Esophagus squamous epithelium (tissue), 5 donors: ENCODE measurements at places on chromosomes 12 and 14. TPM values are rescaled to one million over a fixed set of nuclear protein-coding genes. Genes with fewer than 3 reads are reported as not detected.
A peak's percentile ranks its signal among the peaks of the same experiment; 100 is the strongest.

Gene PLA2G1B
- not detected for total RNA-seq

Gene RIMBP2
- 0.22 TPM for total RNA-seq

Gene PLEKHG7
- total RNA-seq = not detected

Gene GPX2
- 273 TPM for total RNA-seq

Gene COX8C
- total RNA-seq = not detected

Gene NPFF
- total RNA-seq = 0.70 TPM

DNA sequence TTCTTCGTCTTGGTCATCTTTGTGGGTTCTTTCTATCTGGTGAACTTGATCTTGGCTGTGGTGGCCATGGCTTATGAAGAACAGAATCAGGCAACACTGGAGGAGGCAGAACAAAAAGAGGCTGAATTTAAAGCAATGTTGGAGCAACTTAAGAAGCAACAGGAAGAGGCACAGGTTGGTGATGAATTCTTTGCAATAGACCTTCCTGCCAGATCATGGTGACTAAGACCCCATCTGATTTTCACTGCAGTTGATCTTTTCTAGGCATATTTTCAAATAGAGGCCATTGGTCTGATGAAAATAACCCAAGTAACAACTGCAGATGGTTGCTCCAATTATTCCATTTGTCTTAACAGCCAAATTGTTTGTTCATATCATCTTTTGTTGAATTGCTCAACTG lies 114.4 kb downstream of the SCN8A start:
- no peak overlapping the region for H3K27ac ChIP-seq
- DNase-seq = no peak
- H3K4me3 ChIP-seq = no peak overlapping the region
- no peaks in the 10 kb centered on the region for H3K4me1 ChIP-seq
- no peaks in the 10 kb centered on the region for H3K27me3 ChIP-seq

GRCh38 chr12:99611599-99611998 lies 36.0 kb upstream of the GARIN6 start:
- no peaks in the 10 kb centered on the region for H3K4me1 ChIP-seq
- no peaks in the 10 kb centered on the region for H3K27me3 ChIP-seq
- no peak overlapping the region for H3K27ac ChIP-seq
- no peak overlapping the region for H3K4me3 ChIP-seq

DNA sequence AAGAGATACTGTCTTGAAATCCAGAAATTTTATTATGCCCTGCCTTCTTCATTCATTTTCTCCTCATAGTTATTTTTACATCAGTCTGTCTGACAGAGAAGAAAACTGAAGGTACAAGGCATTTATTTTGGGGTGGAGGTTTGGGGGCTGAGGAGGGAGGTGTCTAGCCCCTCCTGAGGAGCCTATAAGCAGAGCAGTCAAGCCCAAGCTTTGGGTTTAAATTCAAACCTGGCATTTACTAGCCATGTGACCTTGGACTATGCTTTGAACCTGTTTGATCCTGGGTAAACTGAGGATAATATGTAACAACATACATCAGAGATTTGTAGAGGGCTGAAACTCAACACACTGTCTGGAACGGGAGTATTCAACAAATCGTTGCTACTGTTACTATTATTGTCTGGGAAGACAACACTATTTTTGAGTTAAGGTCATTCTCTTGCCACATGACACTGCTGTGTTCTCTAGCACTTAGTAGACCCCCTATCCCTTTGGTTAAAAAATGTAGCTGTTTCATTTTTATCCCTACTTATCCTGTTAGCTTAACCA lies 66.1 kb upstream of the STRN3 start:
- H3K4me3 ChIP-seq = no peak overlapping the region
- no peaks in the 10 kb centered on the region for H3K27me3 ChIP-seq
- H3K4me1 ChIP-seq = peaks cover 20% of the 10 kb centered on the region

DNA sequence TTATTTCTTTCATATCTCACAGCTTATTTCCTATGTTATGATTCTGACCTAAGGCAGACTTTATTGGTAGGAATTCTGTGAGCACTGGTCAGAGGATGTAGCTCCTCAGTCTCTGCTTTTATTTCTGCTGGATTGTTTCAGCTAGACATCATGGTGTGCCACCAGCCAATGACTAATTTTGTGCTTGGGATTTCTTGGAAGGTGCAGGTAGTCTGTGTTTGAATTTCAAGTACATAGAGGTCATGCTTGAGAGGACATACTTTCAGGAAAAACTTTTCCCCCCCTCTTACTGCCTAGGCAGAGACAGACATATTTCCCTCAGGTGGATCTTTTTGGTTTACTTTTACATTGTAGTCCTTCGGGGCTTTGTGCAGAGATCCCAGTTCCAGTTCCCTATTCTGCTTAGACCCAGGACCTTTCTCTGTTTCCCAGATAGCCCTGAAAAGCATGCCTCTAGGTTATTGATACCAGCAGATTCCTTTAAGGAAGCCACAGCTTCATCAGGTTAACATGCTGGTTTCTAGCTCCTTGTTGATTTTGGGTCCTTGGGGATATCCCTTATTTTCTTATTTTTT lies 28.6 kb downstream of the BRMS1L start:
- DNase-seq = no peak
- no peaks in the 10 kb centered on the region for H3K27me3 ChIP-seq
- no peaks in the 10 kb centered on the region for H3K4me1 ChIP-seq
- no peak overlapping the region for H3K27ac ChIP-seq

GRCh38 chr12:5988088-5988487 lies 43.0 kb upstream of the ANO2 start:
- no peaks in the 10 kb centered on the region for H3K4me1 ChIP-seq
- DNase-seq = no peak
- no peaks in the 10 kb centered on the region for H3K27me3 ChIP-seq
- H3K4me3 ChIP-seq = no peak overlapping the region
- no peak overlapping the region for H3K27ac ChIP-seq
- peaks cover 51% of the 10 kb centered on the region for H3K36me3 ChIP-seq

GRCh38 chr14:96104469-96105057 lies 65.4 kb downstream of the C14orf132 start:
- H3K27ac ChIP-seq = peak overlapping the region; percentile 55
- H3K4me3 ChIP-seq = no peak overlapping the region
- H3K4me1 ChIP-seq = peaks cover 41% of the 10 kb centered on the region

DNA sequence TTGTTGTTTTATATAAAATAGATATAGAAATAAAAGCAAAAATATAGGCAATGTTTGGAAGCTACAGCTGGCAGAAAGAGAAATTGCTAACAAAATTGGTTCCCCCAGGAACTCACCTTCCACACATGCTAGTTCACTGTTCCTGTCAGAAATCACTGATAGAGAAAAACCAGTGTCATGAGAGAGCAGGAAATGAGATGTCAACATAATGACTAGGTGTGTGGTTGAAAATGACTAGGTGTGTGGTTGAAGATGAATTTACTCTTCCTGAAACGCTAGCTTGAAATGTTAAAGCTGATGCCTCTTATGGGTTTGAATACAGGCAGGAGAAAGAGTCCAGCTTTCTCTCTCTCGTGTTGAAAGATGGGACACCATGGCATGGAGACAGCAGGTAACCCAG lies 216.3 kb downstream of the C12orf42 start:
- H3K36me3 ChIP-seq = no peaks in the 10 kb centered on the region
- no peaks in the 10 kb centered on the region for H3K4me1 ChIP-seq
- no peak for DNase-seq
- no peak overlapping the region for H3K27ac ChIP-seq
- H3K27me3 ChIP-seq = no peaks in the 10 kb centered on the region

DNA sequence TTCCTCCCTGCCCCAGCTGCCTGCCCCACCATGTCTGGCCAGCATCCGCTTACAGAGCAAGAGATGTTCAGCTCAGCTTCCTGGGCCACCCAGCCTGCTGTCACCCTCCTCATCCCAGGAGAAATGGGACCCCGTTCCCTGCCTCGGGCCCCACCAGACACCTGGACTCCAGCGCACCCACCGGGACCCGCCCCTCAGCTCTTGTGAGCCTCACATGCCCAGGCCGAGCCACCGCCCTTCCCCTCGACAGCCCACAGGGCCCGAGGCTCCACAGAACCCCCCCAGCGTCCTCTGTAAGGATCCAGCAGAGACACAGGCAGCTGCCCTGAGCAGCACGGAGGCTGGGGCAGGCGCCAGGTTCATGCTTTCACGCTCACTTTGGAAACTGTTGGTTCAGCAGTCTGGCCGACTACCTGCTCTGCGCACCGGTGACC lies 18.4 kb upstream of the C14orf180 start:
- no peak overlapping the region for H3K4me3 ChIP-seq
- H3K27ac ChIP-seq = no peak overlapping the region
- peaks cover 9% of the 10 kb centered on the region for H3K4me1 ChIP-seq
- no peaks in the 10 kb centered on the region for H3K36me3 ChIP-seq
- H3K27me3 ChIP-seq = no peaks in the 10 kb centered on the region

GRCh38 chr12:102601621-102602020 lies 121.3 kb upstream of the IGF1 start:
- H3K4me3 ChIP-seq = no peak overlapping the region
- DNase-seq = no peak
- no peaks in the 10 kb centered on the region for H3K27me3 ChIP-seq
- no peak overlapping the region for H3K27ac ChIP-seq
- H3K36me3 ChIP-seq = no peaks in the 10 kb centered on the region

- no peaks in the 10 kb centered on the region for H3K4me1 ChIP-seq
- H3K4me3 ChIP-seq = no peak overlapping the region
- H3K27me3 ChIP-seq = no peaks in the 10 kb centered on the region
- no peaks in the 10 kb centered on the region for H3K36me3 ChIP-seq
- no peak overlapping the region for H3K27ac ChIP-seq
- no peak for DNase-seq
Measured at GRCh38 chr12:39389399-39390150, 53.3 kb downstream of the KIF21A start.

DNA sequence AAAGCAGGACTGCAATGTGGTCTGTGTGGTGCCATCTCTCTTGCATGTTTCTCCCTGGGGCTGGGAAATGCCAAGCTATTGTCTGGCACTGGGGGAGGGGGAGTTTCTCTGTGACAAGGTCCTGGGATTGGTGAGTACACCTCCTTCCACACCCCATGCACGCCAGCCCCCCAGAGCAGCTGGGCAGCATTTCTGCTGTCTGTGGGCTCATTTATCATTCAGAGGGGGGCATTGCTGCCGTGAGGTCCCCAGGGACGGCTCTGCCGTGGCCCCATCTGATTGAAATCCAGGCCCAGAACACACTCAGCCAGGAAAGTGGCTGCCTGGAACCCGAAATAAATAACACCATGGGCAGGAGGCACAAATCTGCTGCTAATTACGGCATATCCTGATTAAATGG lies 12.6 kb upstream of the FAM222A start:
- no peak for DNase-seq
- H3K36me3 ChIP-seq = no peaks in the 10 kb centered on the region
- no peak overlapping the region for H3K4me3 ChIP-seq
- peaks cover under 1% of the 10 kb centered on the region for H3K4me1 ChIP-seq

GRCh38 chr12:117835156-117835555 lies 133.6 kb downstream of the KSR2 start:
- H3K4me3 ChIP-seq = no peak overlapping the region
- no peak for DNase-seq
- peaks cover 50% of the 10 kb centered on the region for H3K27me3 ChIP-seq
- H3K27ac ChIP-seq = no peak overlapping the region
- no peaks in the 10 kb centered on the region for H3K36me3 ChIP-seq

- H3K4me1 ChIP-seq = no peaks in the 10 kb centered on the region
- no peaks in the 10 kb centered on the region for H3K36me3 ChIP-seq
- no peaks in the 10 kb centered on the region for H3K27me3 ChIP-seq
- DNase-seq = no peak
- H3K4me3 ChIP-seq = no peak overlapping the region
Measured at GRCh38 chr12:101870925-101871324, 6.5 kb upstream of the DRAM1 start.

DNA sequence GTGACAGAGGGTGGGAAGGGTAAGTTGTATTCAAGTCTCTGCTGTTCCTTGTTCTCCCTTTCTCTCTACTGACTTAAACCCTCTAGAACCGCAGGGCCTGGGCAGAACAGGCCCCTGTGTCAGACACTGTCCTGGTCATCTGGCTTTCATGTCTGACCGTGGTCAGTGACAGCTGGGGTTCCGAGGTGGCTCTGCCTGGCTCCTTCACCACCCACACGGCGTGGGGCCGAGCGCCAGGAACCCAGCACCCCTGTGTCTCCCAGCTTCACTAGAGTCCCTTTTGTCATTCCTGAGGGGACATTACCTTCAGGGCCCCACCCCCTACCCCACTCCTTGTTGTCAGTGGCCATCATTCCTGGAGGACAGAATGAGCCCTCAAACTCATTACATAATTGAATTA lies 168.9 kb downstream of the ADGRD1 start:
- H3K4me1 ChIP-seq = no peaks in the 10 kb centered on the region
- H3K27ac ChIP-seq = no peak overlapping the region
- peaks cover 5% of the 10 kb centered on the region for H3K27me3 ChIP-seq
- H3K4me3 ChIP-seq = no peak overlapping the region
- DNase-seq = no peak
- H3K36me3 ChIP-seq = no peaks in the 10 kb centered on the region

GRCh38 chr12:14554281-14555007 lies 13.2 kb downstream of the PLBD1 start:
- peaks cover 5% of the 10 kb centered on the region for H3K4me1 ChIP-seq
- no peaks in the 10 kb centered on the region for H3K36me3 ChIP-seq
- H3K27me3 ChIP-seq = no peaks in the 10 kb centered on the region

DNA sequence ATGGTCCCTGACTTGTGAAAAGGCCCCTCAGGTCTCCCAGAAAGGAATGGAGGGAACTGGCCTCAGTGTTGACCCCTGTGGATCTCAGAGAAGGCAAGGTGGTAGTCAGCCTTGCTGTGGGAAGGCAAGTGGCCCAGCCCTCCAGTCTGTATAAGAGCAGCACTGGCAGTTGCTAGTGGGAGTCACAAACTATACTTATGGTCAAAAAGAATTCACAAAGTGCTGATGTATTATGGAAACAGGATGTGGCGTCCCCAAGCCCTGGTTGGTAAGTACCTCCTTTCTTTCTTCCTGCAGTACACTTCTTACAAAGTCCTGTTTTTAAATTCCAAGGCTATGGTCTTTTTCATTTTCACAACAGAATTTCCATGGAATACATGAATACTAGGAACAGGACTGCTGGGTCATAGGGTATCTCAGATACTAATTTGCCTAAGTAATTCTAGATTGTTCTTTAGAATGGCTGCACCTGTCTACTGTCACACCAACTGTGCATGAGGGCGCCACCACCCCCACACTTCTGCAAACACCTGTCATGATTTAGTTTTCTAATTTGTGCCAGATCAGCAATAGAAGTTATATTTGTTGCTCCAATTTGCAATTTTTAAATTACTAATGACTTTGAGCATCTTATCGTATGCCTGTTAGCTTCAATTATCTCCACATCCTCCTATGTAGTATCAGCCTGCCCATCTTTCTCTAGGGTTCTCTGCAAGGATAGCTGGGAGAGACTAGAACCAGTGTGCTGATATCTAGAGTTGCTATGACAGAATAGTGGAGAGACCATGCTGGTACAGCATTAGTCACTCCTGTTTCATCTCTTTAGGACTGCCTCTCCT lies 40.7 kb upstream of the TMEM263 start:
- H3K4me3 ChIP-seq = no peak overlapping the region
- no peaks in the 10 kb centered on the region for H3K36me3 ChIP-seq
- no peaks in the 10 kb centered on the region for H3K4me1 ChIP-seq
- no peaks in the 10 kb centered on the region for H3K27me3 ChIP-seq
